ENCODE measurements at places on chromosomes 2 and 18.

DNA sequence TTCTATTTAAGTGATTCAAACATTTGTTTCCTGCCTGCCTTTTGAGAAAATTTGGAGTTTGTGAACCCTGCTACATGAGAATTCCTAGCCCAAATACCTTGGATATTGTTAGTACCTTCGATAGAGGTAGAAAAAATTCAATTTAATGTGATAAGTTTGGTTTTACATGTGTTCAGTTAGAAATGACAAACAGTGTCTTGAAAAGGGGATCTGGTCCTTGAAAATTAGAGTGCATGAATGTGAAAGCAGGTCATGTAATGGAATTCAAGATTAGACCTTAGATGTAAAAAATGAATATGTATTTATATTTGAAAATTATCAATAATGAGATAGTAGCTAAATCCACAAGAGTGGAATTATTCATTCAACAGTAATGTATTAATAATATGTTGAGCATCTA, 70.5 kb downstream of the PIK3C3 start:
- no peak for DNase-seq

DNA sequence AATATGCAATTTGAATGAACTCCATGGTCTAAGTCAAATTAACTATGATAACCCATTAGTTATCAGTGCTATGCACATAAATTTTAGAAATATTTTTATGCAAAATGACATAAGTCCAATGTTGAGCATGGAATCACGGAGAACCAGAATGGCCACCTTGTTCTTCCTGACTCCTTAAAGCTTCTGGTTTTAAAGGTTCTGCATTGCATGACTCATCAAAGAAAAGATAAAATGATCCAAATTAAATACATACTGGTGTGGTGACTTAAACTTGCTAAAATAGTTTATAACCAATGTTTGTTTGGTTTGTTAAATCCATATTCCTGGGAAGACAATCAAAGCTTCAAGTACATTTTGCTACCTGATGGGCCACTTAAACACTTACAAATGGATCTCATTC, 1146.9 kb upstream of the NRXN1 start:
- no peak for DNase-seq

- DNase-seq: no peak
Measured at GRCh38 chr2:179376881-179377280, 112.2 kb upstream of the SESTD1 start.

GRCh38 chr2:72963423-72964145, 46.3 kb downstream of the EMX1 start:
- no peak for DNase-seq

DNA sequence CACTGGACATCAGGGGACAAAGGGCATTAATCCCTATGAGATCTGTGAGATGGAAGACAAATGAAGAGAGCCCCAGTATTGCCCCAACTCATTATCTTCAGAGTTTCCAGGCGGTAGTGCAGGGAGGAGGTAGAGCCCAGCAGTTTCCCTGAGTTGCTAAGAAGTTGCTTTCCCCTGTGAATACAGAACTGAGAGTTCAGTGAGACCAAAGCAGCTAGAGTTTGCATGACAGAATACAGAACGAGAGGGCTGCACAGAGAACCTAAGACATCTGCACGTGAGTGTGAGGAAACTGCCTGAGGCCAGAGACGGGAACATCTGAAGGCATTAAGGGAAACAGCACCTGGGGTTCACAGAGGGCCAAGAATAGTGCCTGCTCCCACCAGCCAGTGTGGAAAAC, 18.1 kb upstream of the PGAP1 start:
- no peak for DNase-seq

GRCh38 chr2:174836995-174837390, 72.7 kb upstream of the CHRNA1 start:
- DNase-seq: no peak

- no peak for DNase-seq
Measured at GRCh38 chr2:178550352-178550751, 70.1 kb downstream of the PLEKHA3 start.

DNA sequence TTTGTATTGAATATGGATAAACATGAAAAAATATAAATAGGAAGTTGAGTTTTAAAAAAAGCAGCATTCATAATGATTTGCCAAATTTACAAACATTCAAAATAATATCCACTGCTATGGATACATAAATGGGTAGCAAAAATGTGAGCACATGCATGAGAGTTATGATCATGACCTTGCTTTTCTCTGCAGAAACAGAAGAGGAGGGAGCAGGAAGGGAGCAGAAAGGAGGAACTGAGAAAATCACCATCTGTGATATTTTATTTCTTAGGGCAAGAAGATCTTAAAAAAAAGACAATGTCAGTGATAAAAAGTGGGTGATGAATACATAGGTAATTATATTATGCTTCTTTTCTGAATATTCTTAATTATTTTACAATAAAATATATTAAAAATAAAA, 17.7 kb upstream of the CCDC93 start:
- DNase-seq: no peak

DNA sequence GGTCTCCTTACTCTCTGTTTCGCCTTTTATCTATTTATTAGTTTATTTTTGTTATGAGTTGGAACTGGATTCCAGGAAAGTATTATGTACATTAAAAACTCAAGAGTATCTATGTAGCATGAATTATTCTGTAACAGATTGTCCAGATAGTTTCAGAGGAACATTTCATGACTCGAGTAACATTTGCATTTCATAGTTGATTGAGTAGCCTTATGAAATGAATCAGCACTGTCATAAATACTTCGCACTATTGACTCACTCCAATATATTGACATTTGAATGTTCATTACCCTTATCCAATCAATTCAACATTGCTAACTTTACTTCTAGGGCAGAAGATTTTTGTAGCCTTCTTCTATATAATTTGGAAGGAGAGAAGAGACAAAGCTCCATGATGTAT, 11.3 kb upstream of the VRK2 start:
- DNase-seq: no peak

DNA sequence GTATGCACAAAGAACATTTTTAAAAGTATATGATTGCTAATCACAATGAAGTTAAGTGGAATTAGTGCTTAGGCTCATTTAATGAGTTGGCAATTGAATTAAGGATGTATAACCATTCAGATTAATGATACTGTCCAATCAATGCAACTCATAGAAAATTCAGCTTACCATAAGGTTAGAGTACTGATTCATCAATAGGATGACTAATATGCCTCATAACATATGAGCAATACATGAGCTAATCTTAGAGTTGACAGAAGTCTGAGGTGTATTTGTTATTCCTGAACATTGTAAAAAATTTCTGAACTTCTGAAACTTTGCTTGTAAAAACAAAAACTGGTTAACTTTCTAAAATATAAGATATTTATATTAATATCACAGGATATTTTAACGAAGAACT, 118.3 kb upstream of the NETO1 start:
- no peak for DNase-seq

GRCh38 chr18:7605705-7606104, 38.6 kb downstream of the PTPRM start:
- DNase-seq: no peak

DNA sequence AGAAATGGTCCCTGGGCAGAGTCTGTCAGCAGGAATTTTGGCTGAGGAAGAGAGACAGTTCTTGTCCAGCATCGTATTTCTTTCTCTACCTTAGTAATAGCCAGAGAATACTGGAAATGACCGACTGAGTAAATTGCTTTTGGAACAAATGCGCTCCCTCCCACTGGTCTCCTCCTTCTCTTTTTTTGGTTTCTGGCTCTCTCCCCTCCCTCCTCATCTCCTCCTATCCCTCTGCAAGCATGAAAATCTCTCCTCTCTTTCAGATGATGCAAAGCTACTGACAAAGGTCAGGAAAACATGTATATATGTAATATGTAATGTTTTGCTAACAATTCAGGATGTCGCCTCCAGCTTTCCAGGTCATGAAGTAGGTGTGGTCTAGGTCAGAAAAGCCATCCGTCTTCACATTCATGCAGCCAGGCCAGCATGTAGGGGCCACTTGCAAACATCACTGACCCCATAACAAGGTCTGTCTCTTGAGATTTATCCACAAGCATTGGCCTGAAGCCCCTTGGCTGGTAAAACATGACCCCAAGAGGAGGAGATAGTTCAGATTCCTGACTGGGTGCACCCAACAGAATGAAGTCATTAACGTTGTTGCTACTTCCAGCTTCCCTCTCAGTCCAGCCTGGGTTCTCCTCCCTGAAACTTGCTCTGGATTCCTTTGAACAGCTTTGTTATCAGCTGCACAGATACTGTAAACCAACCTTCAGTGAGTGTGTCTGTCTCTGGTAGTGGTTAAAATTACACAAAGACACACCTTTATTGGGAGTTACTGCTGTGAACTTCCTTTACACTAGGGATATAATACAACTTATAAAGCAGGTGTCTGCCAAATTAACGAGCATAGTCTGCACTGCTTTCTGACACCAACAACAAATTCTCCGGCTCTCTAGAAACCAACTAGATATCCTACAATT, 864.4 kb upstream of the KLHL29 start:
- no peak for DNase-seq

DNA sequence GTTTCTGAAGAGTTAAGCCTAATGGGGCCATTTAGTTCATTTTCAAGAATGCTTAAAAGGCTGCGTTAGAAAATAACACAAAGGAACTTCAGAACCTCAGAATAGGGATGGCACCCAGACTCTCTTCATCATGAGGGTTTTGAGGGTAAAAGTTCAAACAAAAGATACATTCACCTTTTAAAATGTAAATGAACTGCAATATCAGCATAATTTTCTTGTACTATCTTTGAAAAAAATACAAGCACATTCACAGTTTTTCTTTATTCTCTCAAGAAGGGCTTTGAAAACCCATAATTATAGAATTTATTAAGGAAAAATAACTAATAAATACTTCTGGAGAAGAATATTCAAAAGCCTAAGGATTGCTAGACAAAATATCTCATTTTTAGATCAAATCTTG, 791.0 kb downstream of the DCC start:
- DNase-seq: no peak

DNA sequence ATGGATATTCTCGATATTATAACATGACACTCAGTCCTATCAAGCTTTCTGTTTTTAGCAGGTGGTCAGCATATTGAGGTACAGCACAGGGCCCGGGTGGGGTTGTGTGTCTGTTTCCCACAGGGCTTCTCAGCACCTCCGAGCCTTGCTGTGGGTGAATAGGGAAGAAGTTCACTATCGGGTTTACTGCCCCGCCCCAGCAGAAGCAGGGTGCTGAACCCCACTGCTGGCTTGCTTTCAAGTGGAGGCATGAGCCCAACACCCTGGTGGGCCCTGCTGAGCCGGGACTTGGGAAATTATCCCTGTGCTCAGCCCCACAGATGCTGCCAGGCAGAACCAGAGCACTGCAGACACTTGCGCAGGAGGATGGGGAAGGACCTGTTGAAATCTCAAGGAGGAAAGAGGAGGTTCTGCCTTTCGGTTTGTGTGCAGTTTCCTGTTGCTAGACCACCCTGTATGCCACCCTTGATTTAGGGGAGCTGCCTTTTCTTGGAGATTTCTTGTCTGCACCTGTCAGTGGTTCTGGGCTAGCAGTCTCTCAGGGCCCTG, 270.3 kb upstream of the SALL3 start:
- DNase-seq: no peak

DNA sequence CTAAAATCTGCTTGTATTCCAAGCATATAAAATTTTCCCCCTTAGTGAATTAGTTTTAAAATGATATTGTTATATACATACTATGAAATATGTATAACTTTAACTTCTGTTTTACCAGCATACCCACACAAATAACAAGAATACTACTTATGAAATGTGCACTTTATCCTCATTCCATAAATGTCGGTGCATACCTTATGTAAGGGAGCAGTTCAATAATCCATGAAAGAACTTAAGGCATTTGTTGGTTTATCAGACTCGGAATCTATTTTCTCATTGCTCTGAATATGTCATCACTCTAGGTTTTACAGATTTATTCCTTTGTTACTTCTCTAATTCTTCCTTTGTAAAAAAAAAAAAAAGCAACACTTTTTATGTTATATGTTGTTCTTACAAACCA, 12.5 kb upstream of the MFF start:
- no peak for DNase-seq

- DNase-seq: no peak
Measured at GRCh38 chr2:66576561-66577320, 141.8 kb downstream of the MEIS1 start.

DNA sequence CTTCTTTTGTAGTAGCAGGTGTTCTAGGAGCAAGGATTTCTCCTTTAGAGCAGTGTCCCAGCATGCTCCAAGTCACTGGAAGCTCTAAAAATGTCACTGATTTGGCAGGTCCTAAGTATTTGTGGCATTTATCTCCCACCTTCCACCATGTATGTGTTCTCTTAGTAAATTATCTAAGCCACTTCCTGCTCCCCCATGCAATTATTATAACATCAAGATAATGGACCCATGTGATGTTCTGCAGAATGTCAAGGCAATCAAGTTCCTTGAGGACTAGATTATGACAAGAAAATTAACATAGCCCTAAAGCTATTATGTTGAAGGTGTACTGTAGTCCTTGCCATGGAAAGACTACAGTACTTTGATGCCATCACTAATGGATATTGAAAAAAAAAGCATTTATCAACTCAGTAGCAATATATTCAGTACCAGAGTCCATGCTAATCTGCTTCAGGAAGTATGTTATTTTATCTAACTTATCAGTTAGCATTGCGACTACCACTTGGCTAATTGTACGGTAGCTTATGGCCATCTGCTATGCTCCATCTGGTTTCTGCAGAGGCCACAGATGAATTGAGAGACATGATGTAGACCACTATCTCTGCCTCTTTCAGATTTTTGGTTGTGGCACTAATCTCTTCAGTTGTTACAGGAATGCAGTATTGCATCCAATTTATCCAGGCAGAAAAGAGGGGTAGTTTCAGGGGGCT, 56.7 kb downstream of the GPR39 start:
- DNase-seq: no peak

- no peak for DNase-seq
Measured at GRCh38 chr2:73997813-73998212, 13.1 kb downstream of the TET3 start.
